Right atrium auricular region (tissue), 2 donors: ENCODE measurements at places on chromosomes 12 and 14.

DNA sequence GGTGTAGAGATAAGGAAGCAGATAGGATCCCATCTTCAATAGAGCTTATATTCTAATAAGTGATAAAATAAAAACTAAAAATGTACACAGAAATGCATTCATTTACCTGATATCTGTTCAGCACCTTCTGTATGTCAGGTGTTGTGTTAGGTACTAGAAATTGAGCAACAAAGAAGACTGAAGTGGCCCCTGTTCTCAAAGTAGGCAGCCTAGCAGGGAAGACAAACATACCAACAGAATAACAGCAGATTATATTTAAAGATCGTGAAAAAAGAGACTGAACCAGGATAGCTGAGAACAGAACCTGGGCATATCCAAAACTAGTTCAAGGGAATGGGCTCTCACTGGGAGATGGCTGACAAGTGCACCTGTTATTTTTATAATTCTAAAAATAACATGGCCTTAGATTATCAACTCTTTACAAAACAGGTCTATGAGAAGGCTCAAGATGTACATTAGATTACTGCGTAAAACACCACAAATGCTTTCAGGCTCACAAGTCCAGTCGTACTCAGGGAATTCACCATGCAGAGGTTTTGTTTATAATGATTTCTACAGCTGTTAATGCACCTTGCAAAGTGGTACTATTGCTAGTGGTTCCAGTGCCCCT, 16.4 kb downstream of the ANO6 start:
- no peak for DNase-seq

DNA sequence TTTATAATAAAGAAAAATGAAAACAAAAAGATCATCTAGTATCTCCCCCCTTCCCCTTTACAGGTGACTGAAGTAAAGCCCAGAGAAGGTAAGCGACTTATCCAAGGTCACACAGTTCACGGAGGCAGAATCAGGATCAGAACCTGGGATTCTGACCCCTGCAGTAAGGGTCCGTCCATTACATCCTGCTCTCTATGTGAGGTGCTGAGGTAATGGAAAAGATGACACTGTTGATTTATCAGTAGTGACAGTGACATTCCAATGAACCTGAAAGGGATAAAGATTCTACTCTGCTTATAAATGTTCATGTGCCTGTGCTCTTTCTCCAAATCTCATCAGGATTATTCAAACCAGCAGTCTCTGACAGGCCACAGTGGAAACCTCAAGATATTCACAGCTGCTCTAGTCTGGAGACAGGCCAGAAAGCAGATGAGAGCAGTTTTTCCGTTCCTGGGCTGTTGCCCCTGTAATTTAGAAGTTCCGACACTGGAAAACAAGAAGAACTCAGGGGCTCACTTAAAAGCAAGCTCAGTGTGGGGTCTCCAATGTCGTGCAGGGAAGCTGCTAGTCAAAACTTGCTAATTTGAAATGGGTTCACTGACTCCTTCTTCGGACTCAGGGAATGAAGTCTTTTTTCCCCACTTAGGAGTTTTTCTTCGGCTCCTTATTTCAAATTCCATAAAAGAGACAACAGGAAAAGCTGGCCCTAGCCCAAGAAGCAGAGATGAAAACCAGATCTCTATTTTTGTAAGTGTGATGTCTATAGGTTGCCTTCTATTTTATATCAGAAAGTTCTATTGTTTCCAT, 131.8 kb upstream of the EEA1 start:
- no peak for DNase-seq

DNA sequence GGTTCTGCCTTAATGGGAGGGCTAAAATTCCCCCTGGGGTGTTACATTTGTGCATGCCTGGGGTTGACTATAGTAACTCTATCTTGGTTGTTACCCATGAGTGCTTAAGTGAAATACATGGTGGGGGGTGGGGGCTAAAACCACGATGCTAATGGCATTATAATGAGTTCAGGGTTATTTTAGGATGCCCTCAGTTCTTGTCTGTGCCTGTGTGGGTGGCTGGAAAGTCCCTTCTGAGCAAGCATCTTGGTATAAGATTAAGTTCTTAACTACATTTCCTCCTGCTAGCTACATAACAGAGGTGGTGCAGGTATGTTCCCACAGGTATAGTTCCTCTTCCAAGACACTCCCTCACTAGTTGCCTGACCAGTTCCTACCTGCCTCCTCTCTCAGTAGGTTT, 822.3 kb downstream of the LRFN5 start:
- DNase-seq = no peak

DNA sequence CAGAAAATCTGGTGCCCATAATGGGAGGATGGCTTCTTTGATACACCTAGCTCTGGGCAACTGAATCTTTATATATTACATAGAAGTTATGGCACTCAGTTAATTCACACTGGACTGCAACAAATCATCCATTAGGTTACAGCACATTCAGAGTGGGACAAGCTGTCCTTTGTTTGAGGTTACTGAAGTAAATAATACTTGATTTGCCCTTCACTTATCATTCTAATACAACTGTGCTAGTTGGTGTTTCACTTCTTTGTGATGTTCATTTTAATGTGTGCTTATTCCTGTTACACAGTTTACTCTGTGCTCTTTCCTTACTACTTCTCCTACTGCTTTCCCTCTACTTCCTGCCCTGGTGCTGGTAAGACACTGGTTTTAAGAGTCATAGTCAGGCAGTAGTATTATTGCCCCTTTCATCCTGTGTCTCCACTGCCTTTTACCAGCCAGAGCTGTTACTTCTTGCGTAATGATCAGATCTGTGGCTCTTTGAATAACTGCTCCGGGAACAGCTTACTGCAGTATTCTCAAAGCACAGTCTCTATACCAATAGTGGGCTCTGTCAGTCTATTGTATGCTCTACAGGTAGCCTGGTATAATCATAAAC, 36.4 kb upstream of the GXYLT1 start:
- no peak for DNase-seq

DNA sequence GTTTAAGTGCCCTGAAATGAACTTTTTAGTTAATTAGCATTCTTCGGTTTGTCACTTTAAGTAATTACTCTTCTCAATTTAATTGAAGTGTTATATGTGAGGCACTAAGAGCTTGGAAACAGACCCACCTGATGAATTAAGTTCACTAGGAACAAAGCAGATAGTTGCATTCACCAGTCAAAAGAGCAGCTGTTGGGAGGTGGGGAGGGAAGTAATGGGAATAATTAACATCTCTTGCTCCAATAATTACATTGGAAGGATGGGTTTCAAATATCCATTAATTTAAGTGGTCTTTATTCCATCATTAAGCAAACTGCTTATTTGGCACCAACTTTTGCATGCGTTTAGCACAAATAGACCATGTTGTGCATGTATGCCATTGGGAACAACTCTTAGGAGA, 667.2 kb downstream of the GALC start:
- no peak for DNase-seq

- no peak for DNase-seq
These were observed 1159.2 kb upstream of the TMEM132C start for GRCh38 chr12:127107744-127108143.

DNA sequence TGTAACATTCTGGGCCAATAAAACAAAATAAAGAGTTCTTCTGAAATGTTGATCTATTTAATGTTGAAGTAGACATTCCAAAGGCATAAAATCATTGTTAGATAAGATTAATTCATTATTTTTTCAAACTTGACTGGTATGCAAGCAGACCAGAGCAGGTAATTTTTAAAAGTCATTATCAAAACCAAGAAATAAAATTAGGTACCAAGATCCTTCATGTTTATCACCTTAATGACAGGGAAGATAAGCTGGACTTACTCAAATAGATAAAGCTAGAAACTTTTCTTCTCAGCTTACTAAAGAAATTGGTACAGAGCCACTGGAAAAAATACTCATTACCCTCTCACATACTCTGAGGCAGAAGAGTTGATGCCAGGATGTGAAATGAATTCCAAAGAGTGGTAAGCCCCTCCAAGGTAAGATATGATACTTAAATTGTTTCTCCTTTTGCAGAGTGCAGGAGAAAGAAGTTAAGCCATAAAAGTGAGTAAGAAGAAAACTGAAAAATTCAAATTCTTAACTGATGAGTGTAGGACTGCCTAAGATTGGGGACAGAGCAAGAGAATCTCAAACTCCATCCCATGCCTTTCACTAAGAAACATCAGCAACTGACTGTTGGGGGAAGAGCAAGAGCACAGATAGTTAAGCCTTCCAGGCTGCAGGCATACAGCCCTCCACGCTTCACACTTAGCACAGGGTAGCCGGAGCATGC, 111.9 kb downstream of the SLC41A2 start:
- DNase-seq = no peak

- DNase-seq = peak; percentile 95
These were observed 15.8 kb upstream of the DTX1 start for GRCh38 chr12:113040722-113041171.

- no peak for DNase-seq
These were observed 61.0 kb downstream of the NIN start for GRCh38 chr14:50769863-50770500.

GRCh38 chr14:59251811-59252771, 63.6 kb downstream of the DAAM1 start:
- DNase-seq = no peak

- DNase-seq = no peak
These were observed 236.2 kb upstream of the KRR1 start for GRCh38 chr12:75747572-75748021.

- DNase-seq = no peak
These were observed 278.7 kb upstream of the PRICKLE1 start for GRCh38 chr12:42868291-42868690.

DNA sequence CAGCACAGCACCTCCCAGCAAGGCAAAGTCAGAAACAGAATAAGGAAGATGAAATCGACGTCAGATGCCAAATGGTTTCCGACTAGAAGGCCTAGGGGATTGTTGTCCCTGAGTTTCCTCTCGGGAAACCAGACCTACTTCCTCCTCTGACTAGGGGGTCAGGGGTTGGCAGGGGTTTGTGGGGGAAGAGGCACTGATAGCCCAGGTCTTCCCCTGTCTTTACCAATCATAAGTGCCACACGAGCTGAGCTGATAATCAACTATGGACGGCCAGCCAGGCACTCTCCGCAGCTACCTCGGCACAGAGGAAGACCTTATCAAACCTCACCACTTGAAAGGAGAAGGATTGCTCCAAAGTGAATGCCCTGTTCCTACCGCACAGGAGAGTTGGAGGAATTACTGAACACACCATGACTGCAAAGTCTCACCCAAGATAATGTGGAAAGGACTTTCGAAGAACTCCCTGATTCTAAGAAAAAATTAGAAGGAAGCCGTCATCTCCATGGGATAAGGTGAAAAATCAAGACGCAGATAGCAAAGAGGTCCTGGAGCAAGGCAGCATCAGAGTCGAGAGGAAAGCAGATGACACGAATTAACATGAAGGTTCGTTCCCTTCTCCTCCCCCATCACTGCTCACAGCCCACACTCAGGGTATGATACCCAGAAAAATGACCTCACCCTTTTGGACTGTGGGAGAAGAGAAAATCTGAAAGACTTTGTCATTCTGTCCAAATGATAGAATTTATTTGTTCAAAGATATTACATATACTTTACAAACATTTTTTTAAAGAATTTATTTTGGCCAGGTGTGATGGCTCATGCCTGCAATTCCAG, 77.7 kb upstream of the MED13L start:
- no peak for DNase-seq

DNA sequence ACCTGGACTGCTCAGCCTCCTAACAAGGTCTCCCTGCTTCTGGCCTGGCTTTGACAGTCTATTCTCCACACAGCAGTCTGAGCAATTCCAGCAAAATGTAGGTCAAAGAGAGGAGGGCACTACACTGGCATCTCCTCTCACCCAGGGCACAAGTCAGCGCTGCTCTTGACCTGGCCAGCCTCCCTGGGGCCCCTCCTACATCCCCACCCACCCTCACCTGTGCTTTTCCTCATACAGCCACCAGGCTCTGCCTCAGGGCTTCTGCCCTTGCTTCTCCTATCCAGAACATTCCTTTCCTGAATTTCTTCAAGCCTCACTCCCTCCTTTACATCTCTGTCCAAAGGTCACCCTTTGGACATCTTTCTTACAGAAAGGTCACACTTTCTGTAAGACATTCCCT, 33.7 kb downstream of the GALNT4 start:
- no peak for DNase-seq

DNA sequence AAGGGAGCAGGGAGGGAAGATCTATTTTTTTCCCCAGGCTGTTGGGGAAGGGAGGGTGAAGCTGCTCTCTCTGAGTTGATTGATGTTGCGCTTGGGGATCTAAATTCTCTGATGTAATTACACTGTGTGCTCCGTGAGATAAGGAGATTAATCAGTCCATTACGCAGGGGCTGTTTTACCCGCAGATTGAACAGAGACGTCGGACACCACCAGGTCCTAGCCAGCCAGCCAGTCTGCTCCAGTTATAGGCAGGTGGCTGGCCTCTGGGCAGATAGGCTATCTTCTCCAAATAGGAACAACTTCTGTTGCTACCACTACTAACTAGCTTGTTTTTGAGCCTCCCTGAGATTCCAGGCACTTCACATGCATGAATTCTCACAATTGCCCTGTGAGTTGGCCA, 91.1 kb downstream of the SRRM4 start:
- DNase-seq = no peak

DNA sequence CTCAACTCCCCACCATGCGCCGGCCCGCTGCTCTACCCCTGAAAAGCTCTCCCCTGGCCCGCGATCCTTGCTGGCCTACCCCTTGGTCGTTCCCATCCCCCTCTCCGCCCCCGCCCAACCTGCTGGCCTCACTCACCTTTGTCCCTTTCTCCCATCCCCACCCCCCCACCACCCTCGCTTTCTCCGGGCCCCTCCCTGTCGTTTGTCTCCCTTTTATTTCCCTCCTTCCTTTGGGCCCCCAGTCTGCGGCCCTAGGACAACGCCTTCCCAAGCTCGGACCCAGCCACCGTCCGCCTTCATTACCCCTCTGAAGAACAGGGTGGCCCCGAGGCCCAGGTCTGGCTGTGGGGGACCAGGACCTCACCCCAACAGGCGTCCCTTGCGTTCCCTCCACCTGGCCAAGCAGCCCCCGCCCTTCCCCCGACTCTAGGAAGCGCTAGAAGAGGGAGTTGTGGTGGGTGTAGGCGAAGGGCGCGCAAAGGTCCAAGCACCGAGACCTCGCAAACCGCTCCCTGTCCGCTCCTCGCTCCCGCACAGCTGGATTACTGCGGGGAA, 6.9 kb upstream of the SLC7A7 start:
- no peak for DNase-seq

DNA sequence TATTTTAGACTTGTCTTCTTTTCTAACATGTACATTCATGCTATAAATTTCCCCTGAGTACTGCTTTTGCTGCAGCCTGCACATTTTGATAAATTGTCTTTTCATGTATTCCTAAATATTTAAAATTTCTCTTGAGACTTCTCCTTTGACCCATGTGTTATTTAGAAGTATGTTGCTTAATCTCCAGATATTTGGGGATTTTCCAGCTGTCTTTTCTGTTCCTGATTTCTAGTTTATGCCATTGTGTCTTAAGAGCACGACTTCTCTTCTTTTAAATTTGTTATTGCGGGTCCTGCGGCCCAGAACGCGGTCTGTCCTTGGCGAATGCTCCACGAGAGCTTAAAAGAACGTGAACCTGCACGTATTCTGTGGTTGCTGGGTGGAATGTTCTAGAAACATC, 136.4 kb downstream of the KIF26A start:
- DNase-seq = no peak

- DNase-seq = no peak
These were observed 39.8 kb downstream of the TRPV4 start for GRCh38 chr12:109793411-109793810.

DNA sequence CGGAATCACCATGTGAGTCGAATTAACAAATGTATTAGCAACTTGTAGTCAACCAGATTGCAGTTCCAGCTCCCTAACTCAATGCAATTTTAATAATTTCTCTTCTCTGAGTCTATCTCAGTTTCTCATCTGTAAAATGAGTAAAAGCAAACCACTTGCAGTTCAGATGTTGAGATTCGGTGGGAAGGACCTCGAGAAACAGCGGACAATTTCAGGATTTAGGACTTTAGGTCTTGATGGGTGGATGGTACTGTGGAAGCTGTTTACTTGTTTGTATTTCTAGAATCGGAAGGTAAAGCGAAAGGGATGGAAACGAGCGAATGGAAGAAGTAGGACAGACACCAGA, 510 bp upstream of the TTC8 start:
- no peak for DNase-seq
